SHP77 treated with DMSO at 0.1 percent for 48 hours (cell line): ENCODE measurements at places on chromosomes 1 and 21.

GRCh38 chr1:59184365-59184905 is 112.5 kb upstream of the FGGY start:
- no peak for DNase-seq

GRCh38 chr1:201880928-201881571 is 7.6 kb upstream of the SHISA4 start:
- DNase-seq, result no peak

DNA sequence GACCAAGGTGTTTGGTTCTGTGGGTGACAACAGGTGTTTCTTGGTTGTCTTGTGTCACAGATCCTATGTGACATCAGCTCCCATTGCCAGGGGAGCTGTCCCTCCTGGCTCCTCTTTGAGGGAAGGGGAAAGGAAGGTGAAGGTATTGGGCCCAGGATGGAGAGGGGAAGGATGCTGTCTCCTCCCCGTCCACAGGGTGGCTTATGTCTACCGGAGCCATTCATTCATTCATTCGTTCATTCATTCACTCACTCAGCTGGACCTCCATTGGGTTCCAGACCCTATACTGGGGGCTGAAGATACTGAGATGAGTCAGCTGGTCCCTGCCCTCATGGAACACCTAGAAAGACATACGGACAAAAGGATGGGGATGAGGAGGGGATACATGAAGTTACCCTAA is 38.9 kb downstream of the EPHB2 start:
- no peak for DNase-seq

DNA sequence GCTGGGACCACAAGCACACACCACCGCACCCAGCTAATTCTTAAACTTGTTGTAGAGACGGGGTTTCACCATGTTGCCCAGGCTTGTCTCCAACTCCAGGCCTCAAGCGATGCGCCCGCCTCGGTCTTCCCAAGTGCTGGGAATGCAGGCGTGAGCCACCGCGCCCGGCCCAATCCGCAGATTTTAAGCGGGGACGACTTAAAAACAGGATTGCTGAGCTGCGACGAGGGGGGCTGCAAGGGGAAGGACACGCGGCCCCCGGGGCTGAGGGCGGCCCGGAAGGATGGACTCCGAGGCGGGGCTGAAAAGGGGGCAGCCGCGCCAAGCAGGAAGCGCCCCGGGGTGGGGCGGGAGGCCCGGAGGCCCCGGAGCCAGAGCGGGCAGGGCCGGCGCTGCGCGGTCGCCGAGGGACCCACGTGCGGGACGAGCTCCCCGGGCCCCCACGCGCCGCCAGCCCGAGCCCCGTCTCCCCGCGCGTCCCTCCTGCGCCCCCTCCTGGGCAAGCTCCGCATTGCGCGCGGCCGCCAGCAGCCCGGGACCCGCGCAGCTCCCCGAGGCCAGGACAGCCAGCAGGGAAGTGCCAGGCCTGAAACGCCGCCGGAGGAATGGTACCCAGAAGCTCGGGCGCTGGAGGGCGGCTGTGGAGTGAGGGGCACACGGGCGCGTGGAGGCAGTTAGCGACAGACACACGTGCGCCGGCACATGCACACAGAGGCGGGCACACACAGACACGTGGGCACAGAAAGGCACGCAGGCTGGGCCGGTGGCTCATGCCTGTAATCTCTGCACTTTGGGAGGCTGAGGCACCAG is 5.5 kb upstream of the PRKCZ start:
- DNase-seq, result no peak

DNA sequence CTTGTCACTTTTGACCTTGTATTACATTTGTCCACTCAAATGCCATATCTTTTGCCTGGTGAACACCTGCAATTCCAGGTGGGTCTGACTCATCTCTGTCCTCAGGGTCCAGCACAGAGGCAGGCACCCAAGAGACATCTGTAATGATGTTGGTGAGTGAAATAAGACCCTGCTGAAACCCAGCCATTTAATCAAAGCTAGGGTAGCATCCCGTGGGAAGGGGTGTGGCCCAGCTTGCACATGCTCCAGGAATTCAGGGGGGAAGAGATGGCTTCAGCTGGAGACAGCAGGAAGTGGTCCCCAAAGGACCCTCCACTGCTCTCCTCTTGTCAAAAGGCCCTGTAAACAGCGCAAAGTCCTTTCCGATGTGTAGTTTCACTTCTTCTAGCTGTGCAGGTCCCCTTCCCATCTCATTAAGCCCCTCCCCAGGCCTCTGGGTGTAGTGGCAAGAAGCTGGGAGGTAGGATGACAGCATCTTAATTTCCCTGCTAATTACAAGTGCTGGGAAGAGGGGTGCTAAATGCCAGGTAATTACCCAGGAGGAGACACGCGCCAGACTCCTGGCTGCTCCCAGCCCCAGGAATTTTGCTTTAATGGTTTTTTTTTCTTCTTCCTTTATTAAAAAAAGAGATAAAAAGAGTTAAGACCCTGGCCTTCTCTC is 54.4 kb upstream of the TRABD2B start:
- DNase-seq, result no peak

- no peak for DNase-seq
Observed at GRCh38 chr21:45154511-45155508, 80.4 kb downstream of the ADARB1 start.

- no peak for DNase-seq
Observed at GRCh38 chr1:44237721-44238457, 24.6 kb downstream of the DMAP1 start.

DNA sequence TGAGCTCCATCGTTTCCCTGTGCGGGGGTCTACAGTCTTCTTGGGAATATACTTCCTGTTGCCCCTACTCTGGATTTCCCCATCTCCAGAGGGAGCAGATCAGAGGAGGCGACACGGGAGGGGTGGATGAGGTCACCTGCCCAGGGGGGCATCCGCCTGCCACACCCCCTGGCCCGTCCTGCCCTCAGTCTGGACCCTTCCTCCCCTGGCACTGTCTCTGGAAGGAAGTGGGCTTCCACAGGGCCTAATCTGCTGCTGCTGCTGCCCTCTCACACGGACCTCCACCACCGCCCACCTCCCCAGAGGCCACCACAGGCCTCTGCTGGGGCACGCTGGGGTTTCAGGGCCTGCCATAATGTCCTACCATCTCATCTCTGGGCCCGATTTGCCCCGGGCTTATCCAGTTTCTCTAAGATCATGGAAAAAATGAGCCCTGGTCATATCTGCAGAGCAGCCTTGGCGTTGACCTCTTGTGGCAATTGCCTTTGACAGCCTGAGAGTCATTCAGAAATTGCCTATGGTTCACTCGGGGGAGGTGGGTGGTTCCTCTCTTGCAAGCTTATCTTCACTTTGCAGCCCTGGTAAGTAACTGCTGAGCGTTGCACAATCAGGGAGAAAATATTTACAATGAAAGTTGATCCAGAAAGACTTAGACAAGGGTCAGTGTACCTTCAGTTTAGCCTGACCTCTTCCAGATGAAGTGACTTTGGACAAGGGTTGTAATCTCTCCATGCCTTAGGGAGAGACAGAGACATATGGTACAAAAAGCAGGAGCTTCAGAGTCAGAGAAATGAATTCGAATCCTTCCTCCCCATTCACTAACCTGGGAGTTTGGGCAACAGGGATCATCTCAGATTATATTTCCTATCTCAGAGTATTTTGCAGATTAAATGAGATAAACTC is 252.4 kb downstream of the TOMM20 start:
- DNase-seq, result no peak

DNA sequence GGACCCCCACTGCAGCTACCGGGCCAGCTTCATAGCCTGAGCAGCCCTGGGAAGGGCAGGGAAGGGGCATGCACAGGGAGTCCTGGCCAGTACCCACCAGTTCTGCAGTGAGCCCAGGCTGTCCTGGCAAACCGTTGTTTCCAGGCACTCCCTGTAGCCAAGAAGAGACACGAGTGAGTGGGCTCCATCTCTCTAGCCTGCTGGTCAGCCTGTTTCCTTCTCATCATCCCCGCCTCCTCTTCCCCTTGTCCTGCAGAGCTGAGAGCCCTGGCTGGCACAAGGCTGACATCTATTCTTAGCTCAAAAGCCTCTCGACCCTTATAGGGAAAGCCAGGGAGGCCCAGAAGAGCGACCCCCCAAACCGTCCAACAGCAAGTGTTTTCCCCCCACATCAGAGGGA is 28.7 kb downstream of the COL16A1 start:
- DNase-seq, result no peak

GRCh38 chr1:64251971-64252370 is 48.5 kb downstream of the UBE2U start:
- no peak for DNase-seq

- no peak for DNase-seq
Observed at GRCh38 chr1:26278303-26278702, 1.6 kb upstream of the SH3BGRL3 start.

DNA sequence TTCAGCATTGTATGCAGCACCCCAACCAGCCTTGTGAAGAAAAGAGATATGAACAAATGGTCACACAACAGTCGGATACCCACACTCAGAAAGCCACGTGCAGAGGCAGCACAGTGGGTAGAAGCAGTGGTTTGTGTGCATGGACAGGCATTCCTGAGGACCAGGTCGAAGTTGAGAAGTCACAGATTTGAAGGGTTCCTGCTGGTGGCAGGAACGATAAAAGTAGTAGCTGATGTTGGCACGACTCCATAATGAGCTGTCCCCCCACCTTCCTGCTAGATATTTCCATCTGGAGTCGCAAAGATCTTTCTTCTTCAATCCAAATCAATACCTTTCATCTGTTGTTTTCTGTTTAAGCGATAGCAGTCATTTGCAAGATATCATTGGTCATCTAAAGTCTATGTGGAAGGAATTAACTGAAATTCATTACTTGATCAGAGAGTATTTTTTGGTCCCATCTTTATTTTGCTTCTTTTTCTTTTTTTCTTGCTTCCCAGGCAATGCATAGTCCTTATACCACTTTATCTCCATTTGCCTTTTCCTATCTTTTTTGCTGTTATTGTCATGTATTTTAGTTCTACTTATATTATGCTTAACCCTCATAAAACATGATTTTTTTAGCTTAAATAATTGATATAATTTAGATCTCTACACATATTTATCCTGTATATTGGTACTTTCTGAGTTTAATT is 176.4 kb downstream of the DHRS3 start:
- no peak for DNase-seq

DNA sequence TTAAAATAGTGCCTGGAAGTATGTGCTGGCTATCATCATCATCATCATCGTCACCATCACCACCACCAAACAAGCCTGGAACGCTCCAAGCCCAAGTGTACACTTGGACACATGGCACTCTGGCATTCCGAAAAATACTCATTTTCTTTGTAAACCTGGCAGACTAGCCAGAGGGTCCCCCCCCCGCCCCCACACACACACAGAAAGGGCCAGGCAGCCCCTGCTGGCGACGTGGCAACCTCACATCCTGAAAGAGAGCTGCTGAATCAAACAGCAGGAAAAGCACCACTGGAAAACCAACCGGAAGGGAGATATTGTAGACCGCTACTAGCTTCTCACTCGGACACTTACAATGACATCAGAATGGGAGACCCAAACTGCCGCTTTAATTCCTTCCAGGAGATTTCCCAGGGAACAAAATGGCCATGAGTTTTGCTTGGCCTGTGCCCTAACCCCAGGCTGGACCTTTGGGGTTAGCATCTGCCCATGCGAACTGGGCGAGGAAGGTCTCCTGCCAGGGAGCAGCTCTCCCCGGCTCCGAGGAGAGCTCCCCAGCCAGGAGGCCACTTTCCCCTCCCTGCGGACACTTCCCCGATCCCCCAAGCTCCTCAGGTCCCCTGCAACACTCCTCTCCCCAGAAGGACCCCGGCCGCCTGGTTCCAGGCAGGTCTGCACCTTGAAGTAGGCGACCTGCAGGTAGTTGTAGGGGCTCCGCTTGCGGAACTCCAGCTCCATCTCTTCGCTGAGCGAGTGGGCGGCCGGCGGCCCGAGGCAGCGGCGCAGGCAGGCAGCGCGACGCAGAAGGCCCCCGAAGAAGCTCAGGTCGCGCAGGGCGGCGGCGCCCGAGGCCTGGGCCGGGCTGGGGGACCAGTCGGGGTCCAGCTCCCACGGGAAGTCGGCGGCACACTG is 742 bp downstream of the P3H1 start:
- DNase-seq, result peak; percentile 43

DNA sequence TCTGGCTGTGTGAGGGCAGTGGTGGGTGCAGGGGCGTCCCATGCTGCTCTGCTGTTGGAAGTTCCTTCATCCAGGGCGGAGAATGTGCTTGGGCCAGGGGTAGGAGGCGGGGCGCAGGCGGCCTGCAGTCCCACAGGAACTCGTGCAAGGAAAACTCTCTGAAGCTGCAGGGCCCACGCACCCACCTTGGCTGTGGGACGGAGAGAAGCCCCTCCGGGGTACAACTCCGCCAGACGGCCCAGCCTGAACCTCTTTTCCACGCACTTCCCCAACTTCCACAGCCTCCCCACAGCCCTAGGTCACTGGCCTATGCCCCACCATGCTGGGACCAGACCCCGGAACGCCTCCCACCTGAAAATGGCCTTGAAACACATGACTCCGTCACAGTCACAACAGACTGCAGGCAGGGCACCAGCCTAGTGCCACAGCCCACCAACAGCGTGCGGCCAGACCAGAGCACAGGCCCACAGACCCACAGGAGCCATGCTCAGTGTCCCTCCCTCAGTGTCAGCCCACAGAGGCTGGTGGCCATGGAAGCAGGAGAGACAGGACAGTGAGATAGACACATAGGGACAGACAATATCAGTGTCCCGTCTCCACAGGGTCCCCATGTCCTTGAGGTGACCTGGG is 47.8 kb downstream of the WNT9A start:
- DNase-seq, result no peak

DNA sequence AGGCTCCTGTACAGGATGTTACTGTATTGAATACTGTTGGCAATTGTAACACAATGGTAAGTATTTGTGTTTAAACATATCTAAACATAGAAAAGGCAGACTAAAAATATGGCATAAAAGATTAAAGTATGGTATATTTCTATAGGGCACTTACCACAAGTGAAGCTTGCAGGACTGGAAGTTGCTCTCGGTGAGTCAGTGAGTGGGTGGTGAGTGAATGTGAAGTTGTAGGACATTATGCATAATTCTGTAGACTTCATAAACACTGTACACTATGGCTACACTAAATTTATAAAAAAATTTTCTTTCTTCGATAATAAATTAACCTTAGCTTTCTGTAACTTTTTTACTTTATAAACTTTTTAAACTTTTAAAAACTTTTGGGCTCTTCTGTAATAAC is 13.7 kb upstream of the TRIM62 start:
- DNase-seq, result no peak

DNA sequence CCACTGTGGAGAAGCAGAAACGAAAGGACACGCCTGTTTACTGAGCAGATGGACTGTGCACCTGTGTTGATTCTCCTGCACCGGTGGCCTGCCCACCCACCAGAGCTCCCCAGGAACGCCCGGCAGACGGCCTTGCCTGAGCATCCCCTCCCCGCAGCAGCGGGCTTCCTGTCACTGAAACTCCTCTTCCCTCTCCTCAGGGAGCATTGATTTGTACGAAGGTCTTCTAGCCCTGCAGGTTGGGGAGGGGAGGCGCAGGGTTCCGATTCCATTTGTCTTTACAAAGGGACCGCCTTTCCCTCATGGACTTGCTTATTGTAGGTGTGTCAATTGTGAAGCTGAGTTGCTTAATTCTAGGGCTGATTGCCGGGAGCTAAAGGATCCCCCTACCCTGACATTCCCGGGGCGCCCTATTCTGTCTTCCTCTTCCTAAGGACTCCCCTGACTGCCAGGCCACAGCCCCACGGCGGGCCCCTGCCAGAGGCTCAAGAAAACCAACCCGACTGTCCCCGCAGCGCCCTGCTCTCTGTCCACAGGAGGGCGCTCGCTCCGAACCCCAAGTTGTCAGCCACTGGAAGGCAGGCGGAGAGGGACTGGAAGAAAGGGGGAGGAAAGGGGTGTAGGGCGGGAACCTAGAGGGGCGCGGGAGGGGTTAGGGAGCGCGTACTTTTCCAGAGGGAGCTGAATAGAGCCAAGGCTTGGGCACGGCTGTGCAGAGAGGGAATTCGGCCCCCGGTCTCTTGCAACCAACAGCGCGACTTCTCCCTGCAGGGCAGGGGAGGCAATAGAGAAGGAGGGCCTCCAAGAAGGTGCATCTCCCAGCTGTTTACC is 2.8 kb downstream of the S100A6 start:
- DNase-seq, result peak; percentile 89
